Muscle of arm (tissue), 14 donors: ENCODE measurements at places on chromosomes 13 and 19. TPM values are rescaled to one million over a fixed set of nuclear protein-coding genes. Genes with fewer than 3 reads are reported as not detected.
A peak's percentile ranks its signal among the peaks of the same experiment; 100 is the strongest.

Gene C19orf38
- 7.1 TPM for polyA plus RNA-seq

Gene C1QTNF9B
- 4.2 TPM for polyA plus RNA-seq

Gene LAMP1
- 86.3 TPM for polyA plus RNA-seq

Gene BCAM
- polyA plus RNA-seq, result 115 TPM

Gene LRRC25
- polyA plus RNA-seq, result not detected

Gene LYPD3
- not detected for polyA plus RNA-seq

Gene RHPN2
- polyA plus RNA-seq, result 1.9 TPM

Gene ZNF844
- 14.2 TPM for polyA plus RNA-seq

Gene GNG14
- not detected for polyA plus RNA-seq

DNA sequence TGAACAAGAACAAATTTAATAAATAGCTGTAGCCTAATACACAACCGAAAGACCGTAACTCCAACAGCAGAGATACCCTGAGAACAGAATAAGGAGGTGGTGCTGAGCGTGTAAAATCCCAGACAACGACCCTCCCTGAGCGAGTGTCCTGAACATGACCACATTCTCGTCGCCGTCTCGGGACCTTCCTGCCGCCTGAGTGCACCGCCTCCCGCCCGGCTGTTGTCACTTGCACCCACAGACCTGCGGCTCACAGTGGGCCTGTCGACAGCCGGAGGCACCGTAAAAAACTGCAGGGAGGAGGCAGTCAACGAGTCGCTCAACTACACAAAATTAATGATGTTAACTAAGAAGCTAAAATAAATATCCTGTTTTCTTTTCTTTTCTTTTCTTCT, 35.8 kb upstream of the GRTP1 start:
- DNase-seq, result no peak

- DNase-seq, result no peak
Observed at GRCh38 chr19:21921691-21922180, 85.8 kb upstream of the ZNF43 start.

DNA sequence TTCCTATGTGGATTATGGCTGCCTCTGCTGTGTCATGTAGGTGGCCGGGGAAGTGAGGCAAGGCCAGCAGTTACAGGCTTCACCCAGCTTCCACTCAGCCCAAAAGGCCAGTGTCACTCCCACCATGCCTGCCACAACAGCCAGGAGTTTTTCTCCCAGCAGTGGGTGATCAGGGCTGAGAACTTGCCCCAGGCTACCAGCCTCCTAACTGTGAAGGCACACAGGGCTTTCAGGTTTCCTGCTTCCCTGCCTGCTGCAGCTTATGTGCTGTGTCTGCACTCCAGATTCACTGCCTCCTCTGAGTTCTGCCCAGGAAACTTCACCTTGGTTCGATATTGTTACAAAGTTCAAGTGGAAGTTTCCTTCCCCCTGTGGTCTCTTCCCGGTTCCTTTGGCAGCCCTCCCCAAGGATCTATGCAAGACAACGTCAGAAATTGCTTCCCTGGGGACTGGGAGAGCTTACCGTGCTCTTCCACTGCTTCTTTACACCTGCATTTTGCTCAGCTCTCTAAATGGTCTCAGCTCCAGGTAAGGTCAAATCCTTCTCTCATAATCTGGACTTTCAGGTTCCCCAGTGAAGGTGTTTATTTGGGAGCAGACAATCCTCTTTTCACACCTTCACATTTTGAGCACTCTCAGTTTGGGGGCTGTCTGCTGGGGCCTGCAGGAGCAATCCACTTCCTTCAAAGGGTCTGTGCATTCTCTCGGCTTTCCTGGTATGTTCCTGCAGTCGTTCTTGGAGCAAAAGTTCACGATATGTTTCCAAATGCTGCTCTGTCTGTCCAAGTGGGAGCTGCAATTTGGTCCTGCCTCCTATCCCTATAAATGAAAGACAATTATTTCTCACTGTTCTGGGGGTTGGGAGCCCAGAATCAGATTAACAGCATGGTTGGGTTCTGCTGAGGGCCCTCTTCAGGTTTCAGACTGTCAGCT, 1730.1 kb upstream of the PRR20A start:
- no peak for DNase-seq

DNA sequence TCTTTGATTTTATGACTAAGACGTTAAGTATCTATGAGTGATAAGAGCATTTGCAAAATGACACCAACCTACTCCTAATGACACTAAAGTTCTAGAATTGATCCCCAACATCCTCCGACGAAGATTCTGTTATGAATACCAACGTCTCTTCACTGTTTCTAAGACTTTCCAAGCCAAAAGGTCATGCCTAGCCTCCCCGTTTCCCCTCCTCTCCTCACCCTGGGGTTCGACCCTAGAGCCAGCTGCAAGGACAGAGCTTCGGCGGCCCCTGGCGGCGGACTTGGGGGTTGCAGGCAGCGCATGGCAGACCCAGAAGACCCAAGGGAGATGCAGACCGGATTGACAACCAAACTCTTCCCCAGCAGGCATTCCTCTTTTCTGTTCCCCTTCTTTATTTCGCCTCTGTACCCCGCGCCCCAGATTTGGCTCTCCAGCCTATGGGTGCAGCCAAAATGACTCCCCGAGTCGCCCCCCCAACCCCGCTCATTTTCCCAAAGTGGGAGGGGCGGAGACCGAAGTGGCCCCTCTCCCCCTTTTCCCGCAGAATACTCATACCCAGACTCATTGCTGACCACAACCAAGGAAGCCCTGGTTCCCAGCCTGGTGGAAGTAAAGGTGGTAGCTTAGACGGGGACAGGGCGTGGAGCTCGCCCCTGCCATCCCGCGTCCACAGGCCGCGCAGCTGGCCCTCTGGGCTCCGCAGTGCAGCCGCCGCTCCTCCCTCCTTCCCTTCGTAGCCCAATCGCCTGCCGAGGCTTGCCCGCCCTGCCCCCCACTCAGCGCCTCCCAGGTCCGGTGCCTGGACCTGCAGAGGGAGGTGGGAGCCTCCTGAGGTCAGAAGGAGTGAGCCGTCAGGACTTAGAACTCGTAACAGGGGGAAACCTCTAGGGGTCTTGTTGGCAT, 4.1 kb upstream of the EML2 start:
- peak; percentile 85 for DNase-seq

- DNase-seq, result no peak
Observed at GRCh38 chr19:3555653-3556422, 1.5 kb downstream of the MFSD12 start.

DNA sequence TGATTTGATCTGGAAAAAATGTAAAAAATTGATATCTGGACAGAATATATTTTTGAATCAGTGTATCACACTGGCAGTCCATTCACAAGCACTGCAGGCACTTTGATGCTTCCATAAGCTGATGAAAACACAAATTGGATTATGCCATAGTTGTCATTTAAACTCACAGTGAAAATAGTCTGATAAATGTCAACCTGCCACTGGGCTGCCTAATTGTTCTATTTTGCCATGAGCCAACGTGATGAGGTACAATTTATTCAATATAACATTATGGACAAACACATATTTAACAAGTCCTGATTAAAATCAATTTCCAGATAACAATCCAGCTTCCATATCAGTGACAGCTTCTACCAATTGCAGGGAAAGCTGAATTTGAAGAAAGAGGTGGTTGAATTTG, 1244.9 kb downstream of the EFNB2 start:
- DNase-seq, result no peak

GRCh38 chr13:71632721-71633120, 234.3 kb downstream of the DACH1 start:
- no peak for DNase-seq

DNA sequence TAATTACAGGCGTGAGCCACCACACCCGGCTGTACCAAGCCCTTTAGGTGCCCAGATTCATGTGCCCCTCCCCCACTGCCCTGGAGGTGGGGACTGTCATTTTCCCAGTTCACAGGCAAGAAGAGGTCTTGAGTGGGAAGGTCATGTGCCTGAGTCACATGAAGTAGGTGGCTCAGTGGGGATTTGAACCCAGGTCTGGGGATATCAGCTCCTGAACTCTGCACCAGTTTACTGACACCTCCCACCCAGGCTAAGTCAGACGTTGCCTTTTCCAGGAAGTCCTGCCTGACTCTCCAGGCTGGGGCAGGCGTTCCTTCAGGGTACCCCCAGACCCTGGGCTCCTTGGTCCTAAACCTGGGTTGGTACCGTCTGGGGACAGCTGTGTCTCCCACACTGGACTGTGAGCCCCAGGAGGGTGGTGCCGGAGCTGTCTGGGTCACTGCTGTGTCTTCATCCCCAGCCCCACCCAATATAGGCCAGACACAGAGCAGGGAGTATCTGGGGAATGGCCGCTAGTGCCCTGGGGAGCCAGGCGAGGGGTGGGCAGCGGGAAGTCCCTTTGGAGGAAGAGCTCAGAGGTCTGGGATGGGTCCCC, 8.6 kb downstream of the VASP start:
- DNase-seq, result no peak

- peak; percentile 42 for DNase-seq
Observed at GRCh38 chr13:103945836-103946235, 879.6 kb upstream of the SLC10A2 start.

DNA sequence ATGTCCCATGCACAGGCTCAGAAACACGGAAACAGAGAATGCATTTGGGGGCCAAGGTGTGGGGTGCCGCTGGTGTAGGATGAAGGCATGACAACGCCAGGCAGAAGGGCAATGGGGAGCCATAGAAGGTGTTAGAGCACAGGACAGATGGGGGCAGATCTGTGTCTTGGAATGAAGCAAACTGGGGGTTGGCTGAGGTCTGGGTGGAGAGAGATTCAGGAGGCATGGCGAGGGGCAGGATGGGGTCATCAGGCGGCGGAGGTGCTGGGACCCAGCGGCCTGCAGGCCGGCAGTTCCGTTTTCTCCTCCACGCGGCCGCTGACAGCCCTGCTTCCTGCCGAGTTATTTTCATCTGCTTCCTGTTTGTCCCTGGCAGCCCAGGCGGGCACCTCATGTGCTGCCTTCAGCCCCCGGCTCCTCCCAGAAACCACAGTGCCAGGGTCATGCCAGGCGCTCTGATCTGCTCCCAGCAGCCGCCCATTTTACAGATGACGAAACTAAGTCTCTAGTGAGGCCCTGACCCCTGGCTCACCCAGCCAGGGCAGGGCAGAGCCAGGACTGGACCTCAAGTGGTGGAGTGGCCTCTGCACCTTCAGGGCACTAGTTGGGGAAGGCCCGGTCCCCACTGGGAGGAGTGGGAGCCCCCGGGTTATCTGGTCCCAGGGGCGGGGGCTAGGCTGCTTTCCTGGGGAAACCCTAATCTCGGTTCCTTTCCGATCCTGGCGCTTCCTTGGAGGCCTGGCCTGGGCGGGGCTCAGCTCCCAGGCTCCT, 2.2 kb downstream of the ARHGAP45 start:
- no peak for DNase-seq

GRCh38 chr13:32993145-32993544, 23.1 kb upstream of the KL start:
- peak; percentile 45 for DNase-seq

DNA sequence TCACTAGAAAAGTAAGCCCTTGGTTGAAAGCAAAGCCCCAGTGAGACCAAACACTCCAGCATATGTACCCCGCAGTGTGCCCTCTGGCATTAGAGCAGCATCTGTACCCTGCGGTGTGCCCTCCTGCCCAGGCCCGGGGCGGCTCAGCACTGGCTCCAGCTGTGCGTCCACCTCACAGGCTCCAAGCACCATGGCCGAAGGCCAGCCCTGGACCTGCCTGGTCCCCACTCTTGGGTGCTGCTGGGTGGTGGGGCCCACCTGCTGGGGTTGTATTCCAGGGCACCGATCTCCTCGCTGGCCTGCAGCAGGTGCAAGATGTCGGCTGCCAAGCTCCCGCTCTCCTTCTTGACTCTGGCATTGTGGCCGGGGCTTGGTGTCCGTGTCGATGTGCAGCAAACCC, 230.2 kb downstream of the TUBA3C start:
- DNase-seq, result no peak

- DNase-seq, result no peak
Observed at GRCh38 chr13:37870489-37870845, 895 bp upstream of the TRPC4 start.

GRCh38 chr13:52749419-52749818, 9.8 kb upstream of the CNMD start:
- no peak for DNase-seq

GRCh38 chr13:83168590-83168989, 713.7 kb downstream of the SLITRK1 start:
- no peak for DNase-seq
